ENCODE measurements at places on chromosomes 5 and 9. TPM values are rescaled to one million over a fixed set of nuclear protein-coding genes. Genes with fewer than 3 reads are reported as not detected.

GRCh38 chr5:54619731-54620130 lies 102.2 kb downstream of the SNX18 start:
- peak; percentile 44 for DNase-seq

GRCh38 chr5:50887889-50888633 lies 221.6 kb downstream of the PARP8 start:
- DNase-seq = no peak

GRCh38 chr5:96807075-96807654 lies 580 bp downstream of the ERAP1 start:
- peak; percentile 53 for DNase-seq

GRCh38 chr5:180130876-180131740 lies 59.5 kb upstream of the RNF130 start:
- no peak for DNase-seq

DNA sequence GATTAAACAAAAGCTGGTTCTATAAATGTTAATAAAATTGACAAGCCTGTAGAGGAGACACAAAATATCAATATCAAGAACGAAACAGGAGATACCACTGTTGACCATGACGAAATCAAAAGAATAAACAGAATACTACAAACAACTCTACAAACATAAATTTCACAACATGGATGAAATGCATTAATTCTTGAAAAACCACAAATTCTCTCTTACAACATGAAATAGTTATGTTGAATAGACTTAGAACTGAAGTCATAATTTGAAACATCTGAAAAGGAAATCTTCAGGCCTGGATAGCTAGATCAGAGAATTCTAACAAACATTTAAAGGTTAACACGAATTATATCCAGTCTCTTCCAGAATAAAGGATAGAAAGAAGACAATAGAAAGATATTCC lies 6.9 kb upstream of the SPATA31C1 start:
- DNase-seq = no peak

GRCh38 chr5:35233121-35233520 lies 2.8 kb upstream of the PRLR start:
- no peak for DNase-seq

DNA sequence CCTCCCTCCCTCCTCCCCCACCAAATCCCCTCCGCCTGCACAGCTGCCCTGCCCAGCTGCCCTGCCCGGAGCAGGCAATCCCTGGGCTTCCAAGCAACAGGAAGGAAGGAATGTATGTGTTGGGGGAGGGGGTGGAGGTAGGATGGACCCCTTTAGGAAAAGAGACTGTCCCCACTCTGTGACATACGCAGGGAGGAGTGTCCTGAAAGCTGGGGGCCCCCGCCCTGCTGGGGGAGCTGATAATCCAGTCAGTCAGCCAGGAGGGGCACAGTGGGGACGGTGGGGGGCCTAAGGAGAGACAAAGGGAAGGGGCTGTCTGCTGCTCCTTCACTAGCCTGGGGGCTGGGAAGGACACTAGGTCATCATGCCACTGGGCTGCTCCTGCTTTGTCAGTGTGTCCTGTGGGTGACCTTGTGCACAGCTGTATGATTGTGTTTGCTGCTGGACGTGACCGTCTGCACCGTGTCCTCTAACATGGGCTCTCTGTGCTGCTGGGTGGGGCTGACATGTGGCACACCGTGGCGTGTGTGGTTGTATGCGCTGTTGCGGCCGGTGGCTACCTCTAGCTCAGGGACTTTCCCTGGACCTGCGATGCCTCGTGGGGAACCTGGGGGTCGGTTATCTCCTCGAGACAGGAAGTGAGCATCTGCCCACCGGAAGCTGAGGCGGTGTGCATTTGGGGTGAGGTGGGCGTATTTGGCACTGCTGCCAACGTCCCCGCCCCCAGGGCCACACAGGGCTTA lies 3.0 kb downstream of the N4BP3 start:
- no peak for DNase-seq

GRCh38 chr5:396531-396961 lies 46.4 kb upstream of the EXOC3 start:
- no peak for DNase-seq

- no peak for DNase-seq
Observed at GRCh38 chr5:96487859-96488258, 54.8 kb upstream of the PCSK1 start.

- no peak for DNase-seq
Observed at GRCh38 chr5:136192015-136192525, 892 bp downstream of the SMIM32 start.

- DNase-seq = no peak
Observed at GRCh38 chr9:16060436-16061129, 507.7 kb downstream of the CCDC171 start.

DNA sequence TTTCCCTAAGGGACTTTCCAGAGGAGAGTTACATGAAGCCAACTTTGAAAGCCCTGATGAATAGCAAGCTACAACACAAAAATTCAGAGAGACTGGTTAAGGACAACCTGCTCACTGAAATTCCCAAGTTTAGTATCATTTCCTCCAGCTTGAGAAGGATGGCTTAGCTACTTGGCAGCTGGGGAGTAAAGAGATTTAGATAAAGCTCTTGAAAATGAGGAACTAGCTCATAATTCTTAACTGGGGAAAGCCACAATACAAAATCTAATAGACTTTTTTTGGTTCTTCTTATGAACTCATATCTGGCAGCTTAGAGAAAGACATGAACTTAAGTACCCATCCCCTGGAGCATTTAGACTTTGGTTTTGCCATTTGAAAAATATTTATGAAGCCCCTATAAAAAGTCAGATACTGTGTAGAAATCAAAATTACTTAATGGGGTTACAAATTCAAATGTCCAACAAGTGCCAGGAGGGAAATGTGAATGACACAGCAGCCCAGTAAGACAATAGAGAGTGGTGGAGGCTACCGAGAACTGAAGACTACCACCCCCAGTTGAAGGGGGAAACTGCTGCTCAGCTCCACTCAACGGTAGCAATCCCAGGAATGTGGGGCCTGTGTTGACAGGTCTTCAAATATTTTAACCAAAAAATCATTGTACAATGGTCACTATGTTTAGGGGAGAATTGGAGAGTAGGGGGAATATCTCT lies 79.4 kb upstream of the ADRB2 start:
- peak; percentile 68 for DNase-seq

DNA sequence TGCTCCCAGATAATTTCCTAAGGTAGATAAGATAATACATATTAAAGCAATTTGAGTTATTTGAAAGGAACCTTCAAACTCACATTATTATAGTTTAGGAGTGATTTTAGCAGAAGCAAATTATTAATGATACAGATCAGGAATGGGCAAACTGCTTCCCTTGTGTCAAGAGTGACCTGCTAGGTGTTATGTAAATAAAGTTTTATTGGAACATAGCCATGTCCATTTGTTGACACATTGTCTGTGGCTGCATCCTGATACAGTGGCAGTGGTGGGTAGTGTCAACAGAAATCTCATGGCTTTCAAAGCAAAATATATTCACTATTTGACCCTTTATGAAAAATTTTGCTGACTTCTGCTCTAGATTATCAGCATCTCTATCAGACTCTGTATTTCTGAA lies 11.4 kb upstream of the BASP1 start:
- DNase-seq = no peak

- no peak for DNase-seq
Observed at GRCh38 chr5:35789732-35790456, 66.8 kb upstream of the IL7R start.

GRCh38 chr9:121510766-121511550 lies 11.3 kb upstream of the GGTA1 start:
- DNase-seq = peak; percentile 29

PCDH1 gene
- polyA plus RNA-seq = 0.82 TPM

TAF11L5 gene
- polyA plus RNA-seq = not detected

MCTP1 gene
- polyA plus RNA-seq = 0.21 TPM

CSF1R gene
- polyA plus RNA-seq = 0.07 TPM

CDO1 gene
- 7.9 TPM for polyA plus RNA-seq
